Heart left ventricle (tissue), 16 donors: ENCODE measurements at places on chromosomes 2 and 18. TPM values are rescaled to one million over a fixed set of nuclear protein-coding genes. Genes with fewer than 3 reads are reported as not detected.

Gene MARS2
- total RNA-seq, result 7.2 TPM

DNA sequence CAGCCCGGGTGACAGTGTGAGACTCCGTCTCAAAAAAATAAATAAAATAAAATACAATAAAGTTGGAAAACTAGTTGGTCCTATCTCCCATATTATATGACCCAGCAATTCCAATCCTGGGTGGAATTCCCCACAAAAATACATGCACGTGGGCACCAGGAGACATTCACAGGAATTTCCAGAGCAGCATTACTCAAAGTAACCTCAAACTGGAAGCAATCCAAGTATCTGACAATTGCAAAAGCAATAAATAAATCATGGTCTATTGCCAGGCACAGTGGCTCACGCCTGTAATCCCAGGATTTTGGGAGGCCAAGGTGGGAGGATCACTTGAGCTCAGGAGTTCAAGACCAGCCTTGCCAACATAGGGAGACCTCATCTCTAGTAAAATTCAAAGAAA, 101.2 kb upstream of the MAP4K4 start:
- no peak for DNase-seq

Gene GPR39
- total RNA-seq, result not detected

Gene DNAJB2
- total RNA-seq, result 94.7 TPM

DNA sequence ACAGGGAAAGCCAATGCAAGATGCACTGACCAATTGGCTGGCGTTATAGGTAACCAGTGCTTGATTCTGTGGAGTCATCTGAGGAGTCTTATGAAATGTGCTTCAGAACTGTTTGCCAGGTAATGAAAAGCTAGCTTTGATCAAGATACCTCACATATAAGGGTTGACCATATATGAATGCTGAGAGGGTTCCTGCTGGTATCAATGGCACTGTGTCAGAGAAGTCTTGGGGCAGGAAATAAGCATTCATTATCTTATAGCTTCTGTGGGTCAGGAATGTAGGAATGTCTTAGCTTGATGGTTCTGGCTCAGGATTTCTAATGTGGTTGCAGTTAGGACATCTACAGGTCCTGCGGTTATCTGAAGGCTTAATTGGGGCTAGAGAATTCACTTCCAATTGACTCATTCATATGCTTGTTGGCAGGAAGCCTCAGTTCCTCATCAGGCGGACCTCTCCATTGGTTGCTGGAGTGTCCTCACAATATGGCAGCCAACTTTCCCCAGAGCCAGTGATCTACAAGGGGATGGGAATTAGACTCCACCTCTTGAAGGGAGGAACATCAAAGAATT, 22.1 kb upstream of the TCF7L1 start:
- no peak for DNase-seq

Gene VWA3B
- 0.17 TPM for total RNA-seq

GRCh38 chr18:2236232-2236631, 335.1 kb downstream of the METTL4 start:
- no peak for DNase-seq

DNA sequence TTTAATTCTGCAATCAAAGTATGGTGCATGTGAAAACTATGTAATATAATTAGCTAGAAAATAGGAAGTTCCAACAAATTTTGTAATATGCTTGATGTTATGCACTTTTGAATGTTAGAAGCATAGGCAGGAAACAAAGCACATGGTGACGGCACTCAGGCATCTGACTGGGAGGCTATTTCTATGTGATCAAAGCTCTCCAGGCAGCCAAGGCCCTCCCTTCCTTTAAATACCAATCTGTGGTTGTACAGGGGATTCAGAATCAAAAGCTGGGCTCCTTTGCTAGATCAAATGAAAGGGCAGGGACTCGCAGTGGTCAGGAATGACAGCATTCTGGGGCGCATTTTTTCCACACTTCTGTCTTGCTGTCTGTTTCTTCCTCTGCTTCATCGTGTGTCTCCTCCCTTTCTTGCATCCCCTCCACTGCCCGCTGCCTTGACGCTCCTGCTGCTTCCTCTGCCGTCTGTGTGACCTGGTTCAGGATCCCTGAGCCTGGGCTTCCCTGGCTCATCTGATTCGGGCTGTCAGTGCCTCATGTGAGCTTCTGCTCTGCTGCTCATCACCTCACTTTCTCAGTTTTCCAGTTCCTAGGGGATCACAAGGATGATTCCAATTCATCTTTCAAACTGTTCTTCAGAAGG, 30.9 kb downstream of the TMEM182 start:
- DNase-seq, result no peak

Gene ZNF396
- 0.64 TPM for total RNA-seq

- DNase-seq, result no peak
Measured at GRCh38 chr2:72394541-72395070, 246.9 kb upstream of the CYP26B1 start.

DNA sequence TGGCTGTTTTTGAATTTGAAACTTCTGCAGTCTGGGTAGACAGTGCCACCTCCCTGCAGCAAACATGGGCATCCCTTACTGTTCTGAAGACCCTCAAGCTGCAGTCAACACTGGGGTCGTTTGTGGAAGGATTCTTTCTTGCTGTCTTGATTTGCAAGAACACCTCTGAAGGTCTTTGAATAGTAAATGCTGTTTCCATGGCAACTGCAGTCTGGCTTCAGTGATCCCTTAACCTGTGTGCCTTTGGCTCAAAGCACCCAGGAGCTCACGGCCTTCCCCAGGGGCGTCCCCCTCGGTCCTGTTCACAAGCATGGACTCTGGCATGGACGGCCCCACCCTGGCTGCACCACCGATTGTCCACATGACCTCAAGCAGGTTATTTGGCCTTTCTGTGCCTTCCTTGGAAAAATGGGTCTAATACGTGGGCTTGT, 38.3 kb downstream of the LRRFIP1 start:
- DNase-seq, result no peak

DNA sequence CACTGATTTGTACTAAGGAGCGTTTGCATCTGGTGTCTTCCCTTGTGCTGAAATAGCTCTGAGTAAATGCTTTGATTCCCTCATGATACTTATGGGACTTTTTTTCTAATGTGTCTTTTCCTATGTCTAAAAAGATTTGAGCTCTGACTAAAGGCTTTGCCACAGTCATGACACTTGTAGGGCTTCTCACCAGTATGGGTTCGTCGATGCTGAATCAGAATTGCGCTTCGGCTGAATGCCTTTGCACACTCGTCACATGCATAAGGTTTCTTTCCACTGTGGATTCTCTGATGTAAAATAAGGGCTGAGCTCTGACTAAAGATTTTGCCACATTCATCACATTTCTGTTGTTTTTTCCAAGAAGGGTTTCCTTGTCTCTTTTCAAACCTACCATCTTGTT, 8.0 kb downstream of the ZNF396 start:
- DNase-seq, result no peak

DNA sequence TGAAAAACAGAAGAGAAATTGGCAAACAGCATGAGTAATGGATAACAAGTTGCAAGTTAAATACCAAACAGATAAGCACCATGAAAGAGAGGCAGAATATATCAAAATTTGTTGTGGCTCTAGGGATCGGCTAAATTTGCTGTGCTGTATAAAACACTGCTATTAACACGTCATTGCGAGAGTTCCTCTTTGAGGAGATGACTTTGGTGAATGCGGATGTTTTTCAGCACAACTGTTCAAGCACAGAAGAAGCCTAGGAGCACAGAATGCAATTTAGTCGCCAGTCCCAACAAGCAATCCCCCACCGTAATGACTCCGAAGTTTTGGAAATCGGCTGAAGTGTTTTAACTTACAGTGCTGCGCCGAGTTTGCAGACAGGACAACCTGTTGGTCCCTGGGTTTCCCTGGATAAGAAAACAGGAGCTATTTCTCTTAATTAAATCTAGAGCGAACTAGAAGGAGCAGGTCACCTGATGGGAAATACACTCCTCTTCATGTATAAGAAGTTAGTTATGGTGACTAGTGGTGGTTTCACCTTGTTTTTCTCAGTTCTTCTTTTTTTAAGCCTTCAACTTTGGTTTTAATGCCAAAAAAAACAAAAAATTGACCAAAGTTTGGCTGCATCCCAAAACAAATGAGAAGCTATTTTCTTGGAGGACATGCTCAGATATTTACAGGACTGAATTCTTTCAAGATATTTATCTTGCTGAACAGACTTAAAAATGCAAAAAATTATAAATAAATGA, 454.1 kb upstream of the SALL3 start:
- DNase-seq, result no peak

GRCh38 chr2:118710481-118710880, 137.0 kb downstream of the EN1 start:
- no peak for DNase-seq

DNA sequence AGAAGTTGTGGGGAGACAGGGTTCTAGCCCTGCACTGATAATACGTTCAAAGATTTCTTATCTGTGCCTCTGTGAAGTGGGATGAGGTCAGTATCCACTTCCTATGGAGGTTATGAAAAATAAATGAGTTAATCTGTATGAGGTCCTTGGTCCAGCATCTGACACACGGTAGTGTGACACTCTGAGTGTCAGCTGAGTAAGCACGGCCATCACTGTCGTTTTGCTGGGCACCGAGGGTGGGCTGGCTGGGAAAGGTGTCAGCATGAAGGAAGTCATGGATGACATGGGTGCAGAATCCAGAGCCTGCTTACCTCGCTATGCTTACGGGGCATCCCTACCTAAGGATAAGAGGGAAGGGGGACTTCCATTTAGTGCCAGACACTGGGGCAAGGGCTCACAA, 150.3 kb downstream of the INHBB start:
- no peak for DNase-seq

DNA sequence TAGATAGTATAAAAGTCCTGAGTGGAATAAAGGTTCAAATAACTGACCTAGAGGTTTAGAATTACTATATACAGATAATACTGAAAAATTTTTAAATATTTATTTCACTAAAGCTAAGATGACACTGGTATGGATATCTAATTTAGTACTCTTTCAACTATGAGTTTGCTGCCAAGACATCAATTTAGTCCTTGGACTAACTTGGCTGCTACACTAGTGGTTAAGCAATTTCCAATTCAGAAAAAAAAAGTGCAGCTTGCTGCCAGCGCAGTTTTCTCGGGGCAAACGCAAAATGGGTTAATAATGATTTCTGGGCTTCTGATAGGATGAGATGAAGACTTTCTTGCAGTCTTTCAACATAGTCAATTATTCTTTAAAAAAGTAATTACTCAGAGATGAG, 10.8 kb downstream of the BUB1 start:
- no peak for DNase-seq

Gene DOCK10
- total RNA-seq, result 1.8 TPM

- DNase-seq, result no peak
Measured at GRCh38 chr18:47964053-47964452, 33.6 kb upstream of the SMAD2 start.

DNA sequence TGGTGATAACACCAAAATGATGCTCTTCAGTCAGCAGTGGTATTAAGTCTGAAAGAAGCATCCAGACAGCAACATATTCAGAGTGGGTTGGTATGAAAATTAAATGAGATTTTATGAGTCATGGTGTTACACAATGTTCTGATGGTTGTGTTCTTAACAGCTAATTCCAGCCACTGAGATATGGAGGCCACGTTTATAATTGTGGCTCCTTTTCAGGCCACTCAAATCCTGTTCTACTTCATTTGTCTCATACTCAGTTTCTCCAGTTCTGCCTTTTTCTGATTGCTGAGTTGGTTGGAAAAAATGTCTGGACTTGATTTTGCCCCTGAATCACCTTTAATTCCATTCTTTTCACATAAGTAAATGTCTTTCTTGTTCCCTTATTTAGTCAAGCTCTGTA, 162.7 kb upstream of the COL3A1 start:
- DNase-seq, result no peak

- no peak for DNase-seq
Measured at GRCh38 chr2:100981011-100981410, 21.1 kb upstream of the RPL31 start.

DNA sequence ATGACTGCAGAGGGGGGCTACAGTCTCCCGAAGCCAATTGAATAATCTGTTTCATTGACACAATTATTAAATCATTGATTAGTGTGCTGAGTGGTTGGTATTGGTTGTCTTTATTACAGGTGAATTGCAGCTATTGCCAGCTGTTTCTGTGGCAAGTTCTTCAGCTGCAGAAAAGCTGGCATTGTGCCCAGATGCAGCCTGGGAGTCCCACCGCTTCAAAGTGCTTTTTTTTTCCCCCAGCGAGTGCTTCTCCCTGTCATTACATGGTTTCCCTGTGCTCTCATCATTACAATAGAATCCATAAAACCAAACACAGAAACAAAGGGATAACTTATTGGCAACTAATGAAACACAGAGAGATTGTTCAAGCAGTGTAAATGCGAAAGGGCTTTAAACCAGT, 164.7 kb downstream of the GRB14 start:
- no peak for DNase-seq

DNA sequence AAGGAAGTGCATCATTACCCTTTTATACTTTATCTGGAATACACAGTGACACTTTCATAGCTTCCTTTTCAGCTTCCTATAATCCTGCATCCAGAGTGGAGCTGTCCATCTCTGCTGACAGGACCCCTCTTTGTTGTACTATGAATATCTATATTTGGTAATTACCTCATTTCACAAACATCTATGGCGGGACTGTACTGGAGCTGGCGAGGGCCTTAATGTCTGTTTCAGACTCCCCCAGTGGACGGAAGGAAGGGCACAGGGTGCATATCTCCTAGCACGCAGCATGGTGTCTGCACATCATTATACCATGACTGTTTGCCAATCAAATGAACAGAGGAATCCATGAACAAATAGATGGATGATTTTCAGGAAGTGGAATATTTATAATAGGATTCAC, 142.3 kb downstream of the SOX11 start:
- no peak for DNase-seq
